ENCODE measurements at places on chromosomes 11 and 22.

DNA sequence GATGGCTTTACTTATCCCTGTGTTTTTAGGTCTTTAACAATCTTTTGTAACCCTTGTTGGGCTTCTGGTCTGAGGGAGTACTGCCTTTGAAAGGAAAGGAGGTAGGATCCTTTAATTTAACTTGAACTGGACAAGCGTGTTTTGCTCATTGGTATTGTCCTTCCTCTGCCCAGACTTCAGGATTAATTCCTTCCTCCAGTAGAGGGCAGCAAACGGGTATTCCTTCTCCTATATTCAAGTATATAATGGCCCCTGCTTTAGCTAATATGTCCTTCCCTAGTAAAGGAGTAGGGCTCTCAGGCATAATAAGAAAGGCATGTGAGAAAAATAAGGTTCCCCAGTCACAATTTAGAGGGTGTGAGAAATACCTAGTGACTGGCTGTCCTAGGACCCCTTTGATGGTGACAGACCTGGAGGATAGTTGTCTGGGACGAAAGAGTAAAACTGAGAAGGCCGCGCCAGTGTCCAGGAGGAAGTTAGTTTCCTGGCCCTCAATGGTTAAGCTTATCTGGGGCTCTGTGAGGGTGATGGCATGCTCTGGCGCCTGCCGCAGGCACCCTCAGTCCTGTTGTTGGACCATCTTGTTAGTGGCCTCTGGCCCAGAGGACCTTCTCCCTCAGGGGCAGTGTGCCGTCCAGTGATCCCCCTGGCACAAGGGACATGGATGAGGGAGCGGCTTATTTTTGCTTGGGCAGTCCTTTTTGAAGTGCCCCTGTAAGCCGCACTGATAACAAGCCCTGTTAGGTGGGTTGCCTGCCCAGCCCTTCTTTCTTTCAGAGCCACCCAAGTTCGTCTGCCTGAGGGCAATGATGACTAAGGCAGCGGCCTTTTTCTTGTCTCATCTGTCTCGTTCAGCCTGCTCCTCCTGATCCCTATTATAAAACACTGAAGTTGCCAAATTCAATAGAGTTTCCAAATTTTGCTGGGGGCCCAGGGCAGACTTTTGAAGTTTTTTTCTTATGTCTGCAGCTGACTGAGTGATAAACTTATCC, 51.8 kb downstream of the C11orf71 start:
- peak; percentile 8 for DNase-seq

GRCh38 chr22:42655693-42656092, 6.5 kb upstream of the CYB5R3 start:
- no peak for DNase-seq

DNA sequence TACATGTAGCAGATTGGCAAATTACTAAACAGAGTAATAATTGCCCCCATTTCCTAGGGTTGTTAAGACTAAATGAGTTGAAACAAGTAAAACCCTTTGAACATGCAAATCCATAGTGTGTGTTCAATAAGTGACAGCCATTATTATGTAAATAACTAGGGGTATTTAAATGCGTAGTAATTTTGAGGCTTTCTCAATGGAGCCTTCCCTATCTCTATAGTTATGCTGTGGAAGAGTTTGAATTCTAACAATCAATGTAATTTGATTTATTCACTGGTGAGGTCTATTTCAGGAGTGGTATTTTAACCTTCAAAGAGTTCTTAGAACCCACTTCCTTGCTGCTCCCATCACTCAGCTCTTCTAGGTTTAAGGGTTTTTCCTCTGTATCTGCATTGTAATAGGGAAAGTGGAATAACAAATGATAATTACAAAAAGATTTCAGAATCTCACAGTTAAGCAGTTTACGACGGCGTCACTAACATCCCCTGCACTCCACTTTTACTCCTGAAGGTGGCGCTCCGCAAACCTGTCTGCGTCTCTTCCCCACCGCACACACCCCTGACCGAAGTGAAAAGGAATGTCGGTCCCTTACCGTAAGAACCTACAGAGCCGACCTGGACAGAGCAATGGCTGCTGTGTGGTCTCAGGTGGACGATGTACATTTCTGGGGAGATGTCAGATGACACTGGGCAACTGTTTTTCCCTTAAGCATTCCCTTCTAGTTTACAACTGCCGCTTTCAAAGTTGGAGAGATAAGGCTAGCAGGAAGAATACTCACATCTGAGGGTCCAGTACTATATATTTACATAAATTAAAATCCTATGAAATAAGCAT, 80.8 kb downstream of the ZC3H12C start:
- DNase-seq: peak; percentile 53

- no peak for DNase-seq
Measured at GRCh38 chr11:45409587-45409986, 123.4 kb upstream of the SYT13 start.

DNA sequence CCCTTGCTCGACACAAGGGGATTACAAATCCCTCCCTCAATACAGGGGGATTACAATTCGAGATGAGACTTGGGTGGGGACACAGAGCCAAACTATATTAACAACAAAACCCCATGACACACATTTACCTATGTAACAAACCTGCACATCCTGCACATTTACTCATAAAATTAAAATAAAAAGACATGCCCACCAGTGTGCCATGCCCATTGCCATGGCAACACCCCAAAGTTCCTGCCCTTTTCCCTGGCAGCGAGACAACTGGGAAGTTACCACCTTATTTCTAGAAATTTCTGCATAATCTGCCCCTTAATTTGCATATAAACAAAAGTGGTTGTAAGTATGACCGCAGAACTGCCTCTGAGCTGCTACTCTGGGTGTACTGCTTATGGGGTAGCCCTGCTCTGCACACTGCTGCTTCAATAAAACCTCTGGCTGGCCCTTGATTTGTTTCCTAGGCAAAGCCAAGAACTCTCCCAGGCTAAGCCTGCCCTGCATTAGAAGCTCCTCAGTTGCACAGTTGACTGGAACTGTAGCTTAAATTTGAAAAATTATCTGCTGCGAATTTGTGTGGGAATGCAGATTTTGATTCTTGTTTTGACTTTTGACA, 8.6 kb upstream of the INCENP start:
- no peak for DNase-seq

DNA sequence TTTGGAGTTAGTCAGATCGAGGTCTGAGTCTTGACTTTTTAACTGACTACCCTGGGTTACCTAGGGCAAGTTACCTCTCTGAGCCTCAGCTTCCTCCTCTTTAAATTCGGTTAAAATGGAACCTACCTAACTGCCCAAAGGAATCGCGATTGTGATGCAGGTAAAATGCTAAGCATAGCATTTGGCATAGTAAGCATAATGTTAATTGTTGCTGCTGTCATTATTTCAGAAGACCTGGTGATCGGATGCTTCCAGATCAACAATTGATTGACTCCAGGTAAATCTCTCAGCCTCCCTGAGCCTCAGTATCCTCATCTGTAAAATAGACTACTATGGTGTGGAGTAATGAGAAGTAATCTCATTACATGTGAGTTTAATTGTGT, 550 bp upstream of the SLC43A1 start:
- no peak for DNase-seq

GRCh38 chr11:125300791-125301218, 136.3 kb downstream of the PKNOX2 start:
- no peak for DNase-seq

- no peak for DNase-seq
Measured at GRCh38 chr11:134126217-134126822, 57.4 kb downstream of the JAM3 start.

GRCh38 chr11:84865257-84865656, 761.9 kb downstream of the DLG2 start:
- DNase-seq: no peak

DNA sequence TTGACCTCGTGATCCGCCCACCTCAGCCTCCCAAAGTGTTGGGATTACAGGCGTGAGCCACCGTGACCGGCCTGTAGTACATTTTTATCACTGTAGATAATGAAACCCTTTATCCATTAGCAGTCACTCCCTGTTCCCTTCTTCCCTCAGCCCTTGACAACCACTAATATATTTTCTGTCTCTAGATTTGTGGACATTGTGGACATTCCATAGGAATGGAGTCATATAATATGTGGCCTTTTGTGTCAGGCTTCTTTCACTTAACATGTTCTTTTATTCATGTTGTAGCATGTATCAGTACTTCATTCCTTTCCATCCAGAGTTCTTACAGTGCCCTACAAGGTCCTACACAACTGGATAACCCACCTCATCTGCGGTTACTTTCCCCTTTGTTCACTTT, 30.5 kb downstream of the RRM1 start:
- no peak for DNase-seq

DNA sequence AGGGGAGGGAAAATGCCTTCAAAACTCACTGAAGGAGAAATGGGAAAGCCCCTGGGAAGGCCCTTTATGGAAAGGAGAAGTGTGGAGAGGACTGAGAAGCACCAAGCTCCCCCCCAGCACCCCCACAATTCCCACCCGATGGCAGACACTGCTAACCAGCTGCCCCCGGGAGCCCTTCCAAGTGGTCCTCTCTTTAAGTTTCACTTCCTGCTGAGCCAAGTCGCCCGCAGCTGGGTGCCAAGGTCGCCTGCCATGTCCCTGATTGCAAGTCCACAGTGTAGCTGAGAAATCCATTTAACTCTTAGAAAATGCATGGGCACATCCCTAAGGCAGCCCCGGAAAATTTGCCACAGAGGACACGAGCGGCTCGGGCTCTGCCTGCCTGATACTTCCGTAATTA, 68.2 kb downstream of the GALNT18 start:
- DNase-seq: no peak

DNA sequence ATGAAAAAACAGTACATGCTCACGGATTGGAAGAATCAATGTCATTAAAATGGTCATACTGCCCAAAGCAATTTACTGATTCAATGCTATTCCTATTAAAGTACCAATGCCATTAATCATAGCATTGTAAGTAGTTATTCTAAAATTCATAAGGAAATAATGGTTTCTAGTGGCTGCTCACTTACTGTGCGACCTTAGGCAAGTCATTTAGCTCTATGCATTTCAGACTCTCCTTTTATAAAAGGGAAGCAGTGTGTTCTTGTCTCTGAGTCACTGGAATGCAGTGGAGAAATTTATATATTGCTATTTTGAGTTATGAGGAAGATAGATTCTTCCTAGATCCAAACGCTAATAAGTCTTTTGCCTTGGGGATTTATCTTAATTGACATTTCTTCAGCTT, 174.8 kb downstream of the KCNA4 start:
- no peak for DNase-seq

DNA sequence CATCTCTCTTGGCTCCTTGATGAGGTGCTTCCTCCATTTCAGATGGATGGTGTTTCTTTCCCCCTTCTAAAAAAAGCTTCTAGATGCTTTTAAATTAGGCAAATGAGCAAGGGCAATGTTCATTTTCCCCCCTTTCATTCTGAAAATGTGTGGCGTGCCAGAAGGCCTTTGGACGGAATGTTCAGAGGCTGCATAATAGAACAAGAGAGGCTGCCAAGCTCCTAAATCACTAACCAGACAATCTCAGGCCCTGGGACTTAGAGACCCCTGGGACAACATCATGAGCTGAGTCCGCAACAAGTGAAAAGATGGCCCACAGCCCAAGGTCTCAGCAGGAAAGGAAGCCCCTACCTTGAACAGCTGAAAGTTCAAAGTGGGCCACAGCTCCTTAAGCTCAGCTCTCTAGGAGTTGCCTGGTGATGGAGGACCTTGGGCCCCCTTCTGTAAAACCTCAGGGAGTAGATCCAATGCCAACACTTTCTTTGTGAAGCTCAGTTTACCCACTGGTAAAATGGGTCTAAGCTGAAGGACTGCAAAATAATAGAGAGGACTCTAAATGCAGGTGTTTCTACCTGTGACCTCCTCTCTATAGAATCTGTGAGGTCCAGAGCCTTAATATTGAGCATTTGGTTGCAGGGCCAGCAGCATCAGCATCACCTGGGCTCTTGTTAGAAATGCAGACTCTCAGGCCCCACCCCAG, 144.0 kb downstream of the FBXO7 start:
- DNase-seq: no peak

GRCh38 chr22:30823015-30823370, 128.3 kb downstream of the OSBP2 start:
- no peak for DNase-seq

- DNase-seq: no peak
Measured at GRCh38 chr11:79312617-79313529, 128.0 kb downstream of the TENM4 start.

DNA sequence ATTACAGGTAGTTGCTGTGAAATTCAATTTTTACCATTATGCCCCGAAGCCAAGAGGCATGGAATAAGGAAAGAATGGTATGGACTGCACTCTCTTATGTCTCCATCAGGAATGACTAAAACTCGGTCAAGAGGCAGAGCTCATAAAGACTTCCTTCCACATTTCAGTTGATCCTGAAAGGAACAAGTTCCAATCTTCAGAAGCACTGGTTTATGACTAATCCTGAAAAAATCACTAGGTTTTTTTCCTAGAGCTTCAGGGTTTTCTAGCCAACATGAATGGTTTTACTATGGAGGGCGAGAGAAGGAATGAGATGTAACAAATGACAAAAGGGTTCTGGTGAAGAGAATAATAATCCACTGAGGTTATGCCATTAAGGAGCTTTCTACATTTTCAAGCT, 832.2 kb downstream of the NTM start:
- no peak for DNase-seq

DNA sequence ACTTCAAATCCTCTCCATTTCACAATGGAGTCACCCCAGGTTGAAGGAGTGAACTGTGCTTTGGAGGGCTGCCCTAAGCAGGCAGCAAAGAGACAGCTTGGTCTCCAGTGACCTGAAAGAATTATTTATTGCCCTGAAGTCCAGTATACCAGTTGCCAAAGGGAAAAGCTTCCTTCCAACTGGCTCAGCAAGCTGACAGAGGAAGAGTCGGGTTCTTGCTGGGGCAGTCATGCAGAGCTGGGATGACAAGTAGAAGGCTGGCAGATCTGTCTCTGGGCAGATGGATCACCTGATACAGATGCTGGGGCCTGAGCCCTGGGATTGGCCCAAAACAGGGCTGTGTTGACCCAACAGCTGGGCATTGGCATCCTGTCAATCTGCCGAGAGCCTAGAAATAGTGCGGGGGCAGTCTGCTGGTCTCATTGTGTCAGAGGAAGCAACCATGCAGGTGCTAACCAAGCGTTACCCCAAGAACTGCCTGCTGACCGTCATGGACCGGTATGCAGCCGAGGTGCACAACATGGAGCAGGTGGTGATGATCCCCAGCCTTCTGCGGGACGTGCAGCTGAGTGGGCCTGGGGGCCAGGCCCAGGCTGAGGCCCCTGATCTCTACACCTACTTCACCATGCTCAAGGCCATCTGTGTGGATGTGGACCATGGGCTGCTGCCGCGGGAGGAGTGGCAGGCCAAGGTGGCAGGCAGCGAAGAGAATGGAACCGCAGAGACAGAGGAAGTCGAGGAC, at the start of gene THRSP:
TSS of gene THRSP (plus strand) at position 422 of the 742 bp plus-strand sequence. CDS start at position 443, 21 bp downstream.
- no peak for DNase-seq

DNA sequence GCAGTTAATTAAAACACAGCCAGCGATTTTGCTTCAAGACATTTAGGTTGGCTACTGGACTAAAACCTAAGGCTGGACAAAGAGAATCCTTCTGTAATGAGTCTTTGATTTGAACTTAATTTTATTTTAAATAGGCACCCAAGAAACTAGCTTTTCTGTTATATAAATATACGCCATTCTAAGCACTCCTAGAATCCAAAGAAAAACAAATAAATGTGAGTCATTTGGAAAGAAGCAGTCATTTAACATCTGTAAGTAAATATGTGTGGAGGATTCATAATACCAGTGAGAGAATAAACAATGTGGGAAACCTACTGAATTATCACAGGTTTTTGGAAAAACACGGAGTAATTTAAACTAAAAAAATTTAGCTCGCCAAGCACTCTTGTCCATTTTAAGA, 1.2 kb upstream of the TECTA start:
- no peak for DNase-seq

Data from activated naive CD8-positive, alpha-beta T cell treated with anti-CD3 and anti-CD28 coated beads for 36 hours (primary cell).